ENCODE measurements at places on chromosomes 3 and 15.

DNA sequence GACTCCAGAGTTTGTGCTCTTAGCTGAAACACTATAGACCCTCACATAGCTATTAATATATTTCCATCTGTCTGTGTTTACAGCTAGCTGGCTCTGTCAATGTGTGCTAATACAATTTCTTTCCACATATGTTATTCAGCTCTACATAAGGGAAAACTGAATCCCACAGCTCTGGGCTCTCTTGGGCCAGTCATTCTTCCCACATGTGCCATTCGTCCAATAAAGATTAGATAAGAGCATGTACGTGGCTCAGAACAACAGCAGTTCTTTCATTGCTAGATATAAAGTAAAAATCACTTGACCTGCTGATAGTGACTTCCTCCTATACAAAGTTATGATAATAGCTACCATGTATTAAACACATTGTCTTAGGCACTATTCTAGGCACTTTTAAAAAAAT is 2.8 kb upstream of the ILDR1 start:
- DNase-seq, result no peak

DNA sequence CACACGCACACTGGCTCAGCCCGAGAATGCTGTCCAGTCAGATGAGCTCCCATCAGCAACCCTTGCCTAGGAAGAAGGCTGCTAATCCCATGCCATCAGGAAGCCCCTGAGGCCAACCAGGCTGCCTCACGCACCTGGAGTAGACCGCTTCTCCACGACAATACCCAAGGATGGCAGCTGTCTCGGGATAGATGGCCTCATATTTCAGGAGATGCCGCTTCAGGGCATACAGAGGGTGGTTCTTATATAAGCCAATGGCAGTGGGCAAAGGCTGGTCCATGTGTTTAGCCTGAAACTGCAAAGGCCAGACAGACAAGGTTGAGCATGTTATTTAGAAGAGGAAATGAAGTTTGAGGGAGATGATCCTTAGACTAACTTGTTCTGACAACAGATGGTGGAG is 22.2 kb downstream of the XPC start:
- DNase-seq, result peak; percentile 74

DNA sequence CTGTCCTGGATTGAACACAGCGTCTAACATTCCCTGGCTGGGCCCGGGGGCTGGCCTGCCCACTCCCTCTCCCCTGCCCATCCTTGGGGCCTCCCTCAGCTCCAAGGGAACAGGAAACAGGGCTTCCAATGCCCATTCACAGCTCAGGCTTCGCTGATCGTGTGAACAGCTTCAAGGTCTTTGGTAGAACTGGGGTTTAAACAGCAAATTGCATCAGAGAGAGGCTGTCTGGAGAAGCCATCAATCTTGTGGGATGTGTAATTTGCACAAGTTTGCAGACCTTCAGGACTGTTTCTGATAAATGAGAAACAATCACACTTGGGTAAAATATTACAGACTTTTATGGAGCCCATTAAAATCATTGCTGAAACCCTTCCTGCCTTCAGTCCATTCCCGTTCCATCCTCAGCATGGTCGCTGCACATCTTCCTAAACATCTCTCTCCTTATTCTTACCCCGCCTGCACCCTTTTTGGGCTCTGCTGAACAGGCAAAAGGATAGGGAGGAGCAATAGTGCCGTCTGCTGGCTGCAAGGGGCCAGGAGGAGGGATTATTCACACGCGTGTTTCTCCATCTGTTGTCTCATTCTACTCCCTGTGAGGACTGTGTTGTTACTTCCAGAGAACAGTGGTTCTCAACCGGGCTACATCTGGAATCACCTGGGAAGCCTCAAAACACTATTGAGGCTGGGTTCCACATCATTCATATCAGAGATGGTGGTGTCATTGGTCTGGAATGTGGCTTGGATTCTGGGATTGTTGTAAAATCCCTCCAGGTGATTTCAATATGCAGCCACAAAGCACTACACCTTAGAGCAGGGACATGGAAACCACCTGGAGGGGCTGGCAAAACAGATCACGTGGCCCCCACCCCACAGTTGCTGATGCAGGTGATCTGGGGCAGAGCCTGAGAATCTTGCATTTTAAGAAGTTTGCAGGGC is 116.3 kb downstream of the CLSTN2 start:
- peak; percentile 30 for DNase-seq

DNA sequence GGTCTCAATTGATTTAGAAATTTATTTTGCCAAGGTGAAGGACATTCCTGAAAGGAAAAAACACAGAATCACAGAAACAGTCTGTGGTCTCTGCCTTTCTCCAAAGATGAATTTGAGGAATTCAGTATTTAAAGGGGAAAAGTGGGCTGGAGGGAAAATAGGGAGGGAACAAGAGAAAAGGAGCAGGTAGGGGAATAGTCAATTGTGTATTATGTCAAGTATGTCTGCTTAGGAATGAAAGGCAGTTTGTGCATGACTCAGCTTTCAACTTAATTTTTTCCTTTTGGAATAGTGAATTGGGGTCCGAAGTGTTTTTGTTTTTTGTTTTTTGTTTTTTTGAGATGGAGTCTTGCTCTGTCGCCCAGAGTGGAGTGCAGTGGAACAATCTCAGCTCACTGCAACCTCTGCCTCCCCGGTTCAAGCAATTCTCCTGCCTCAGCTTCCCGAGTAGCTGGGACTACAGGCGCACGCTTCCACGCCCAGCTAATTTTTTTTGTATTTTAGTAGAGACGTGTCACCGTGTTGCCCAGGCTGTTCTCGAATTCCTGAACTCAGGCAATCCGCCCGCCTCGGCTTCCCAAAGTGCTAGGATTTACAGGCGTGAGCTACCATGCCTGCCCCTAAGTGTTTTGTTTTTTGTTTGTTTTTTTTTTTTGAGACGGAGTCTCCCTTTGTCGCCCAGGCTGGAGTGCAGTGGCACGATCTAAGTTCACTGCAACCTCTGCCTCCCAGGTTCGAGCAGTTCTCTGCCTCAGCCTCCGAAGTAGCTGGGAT is 74.1 kb upstream of the MAP4 start:
- DNase-seq, result no peak

GRCh38 chr15:40929660-40930429 is 705 bp downstream of the DLL4 start:
- DNase-seq, result no peak

- no peak for DNase-seq
These were observed 28.9 kb downstream of the POPDC2 start for GRCh38 chr3:119631516-119631915.

DNA sequence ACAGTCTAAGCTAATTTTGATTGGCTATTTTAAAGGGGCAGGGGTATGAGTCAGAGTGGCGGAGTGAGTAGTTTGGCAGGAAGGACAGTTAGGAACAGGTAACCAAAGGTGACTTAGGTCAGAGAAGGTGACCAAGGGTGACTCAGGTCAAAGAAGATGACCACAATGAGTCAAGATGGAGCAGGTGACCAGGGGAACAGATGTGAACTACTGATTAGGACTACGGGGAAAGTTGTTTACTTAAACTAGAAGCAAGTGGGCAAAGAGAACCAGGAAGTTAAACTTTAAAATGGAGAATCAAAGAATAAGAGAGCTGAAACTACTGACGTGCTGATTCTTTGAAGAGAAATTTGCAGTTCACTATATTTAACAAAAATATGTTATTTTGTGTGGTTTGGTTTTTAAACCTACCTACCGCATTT is 14.1 kb upstream of the CA12 start:
- no peak for DNase-seq

- no peak for DNase-seq
These were observed 89.2 kb downstream of the TAMM41 start for GRCh38 chr3:11757441-11757875.

- DNase-seq, result no peak
These were observed 81.0 kb downstream of the CLDN11 start for GRCh38 chr3:170499562-170500156.

- no peak for DNase-seq
These were observed 78.2 kb downstream of the DAPK2 start for GRCh38 chr15:63968122-63968524.

- DNase-seq, result no peak
These were observed 223.1 kb downstream of the RBMS3 start for GRCh38 chr3:29503958-29504357.

GRCh38 chr3:44020143-44020542 is 221.5 kb upstream of the TOPAZ1 start:
- DNase-seq, result no peak

GRCh38 chr3:161020256-161020655 is 84.9 kb downstream of the B3GALNT1 start:
- DNase-seq, result no peak

DNA sequence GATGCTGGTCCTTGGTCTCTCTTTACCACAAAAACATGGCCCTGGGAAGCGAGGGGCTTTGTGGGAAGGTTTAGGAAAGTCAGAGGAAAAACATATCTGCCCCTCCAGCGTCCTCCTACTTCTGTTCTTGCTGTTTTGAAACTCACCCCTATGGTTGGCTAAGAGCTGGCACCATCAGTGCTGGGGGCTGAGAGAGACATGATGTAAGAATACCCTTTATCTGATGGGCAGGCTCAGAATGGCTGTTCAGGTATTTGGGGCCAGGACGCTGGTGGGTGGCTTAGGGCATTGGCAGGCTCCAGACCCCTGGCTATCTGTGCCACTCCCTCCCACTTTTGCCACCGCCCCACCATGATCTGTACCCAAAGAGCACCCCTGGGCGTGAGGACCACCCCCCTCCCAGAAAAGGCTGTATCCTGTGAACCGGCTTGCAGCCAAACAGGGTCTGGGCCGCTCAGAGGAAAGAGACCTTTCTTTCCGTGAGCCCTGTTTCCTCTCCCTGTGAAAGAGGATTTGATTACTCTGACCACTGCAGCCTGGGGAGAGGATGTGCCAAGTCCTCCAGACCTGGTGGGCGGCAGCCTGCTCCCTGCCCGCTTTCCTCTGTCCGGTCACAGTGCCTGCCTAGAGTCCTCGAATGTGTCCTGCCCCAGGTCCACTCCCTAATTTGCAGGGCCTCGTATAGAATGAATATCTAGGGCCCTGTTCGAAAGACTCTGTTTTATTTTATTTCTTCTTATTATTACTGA is 61.3 kb upstream of the SLC6A6 start:
- no peak for DNase-seq

- DNase-seq, result no peak
These were observed 168.3 kb upstream of the TRIM42 start for GRCh38 chr3:140509534-140509933.

DNA sequence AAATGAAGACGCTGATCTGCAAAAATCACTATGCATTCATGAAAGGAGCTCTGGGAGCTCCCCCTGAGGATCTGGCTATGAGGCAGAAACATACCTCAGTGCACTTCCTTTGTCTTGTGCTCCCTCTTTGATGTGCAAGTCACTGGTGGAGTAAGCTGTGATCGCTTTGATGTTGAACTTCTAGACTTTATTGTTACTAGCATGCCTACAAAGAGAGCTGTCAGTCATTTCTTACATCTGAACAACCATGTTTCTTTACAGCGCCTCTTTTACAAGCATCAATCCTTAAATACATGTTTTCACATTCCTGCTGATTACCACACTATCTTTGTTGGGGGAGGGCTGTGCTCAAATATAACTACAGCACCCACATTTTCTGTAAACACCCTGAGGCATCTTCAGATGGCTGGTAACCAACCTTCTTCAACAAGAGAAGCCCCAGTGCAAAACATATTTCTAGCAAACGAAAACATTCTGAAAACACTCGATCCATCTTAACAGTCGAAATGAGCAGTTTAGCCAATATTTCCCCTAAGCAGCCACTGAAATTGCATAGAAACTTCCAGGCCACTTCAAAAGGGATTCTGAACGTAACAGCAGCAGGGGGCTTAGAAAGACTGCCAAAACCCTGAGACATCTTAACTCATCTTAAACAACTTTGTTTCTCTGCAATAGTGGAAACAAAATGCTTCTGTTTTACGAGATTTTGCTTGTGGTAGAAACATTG is 101.9 kb upstream of the ICE2 start:
- DNase-seq, result no peak

- DNase-seq, result no peak
These were observed 48.0 kb upstream of the KLF13 start for GRCh38 chr15:31278544-31279220.

DNA sequence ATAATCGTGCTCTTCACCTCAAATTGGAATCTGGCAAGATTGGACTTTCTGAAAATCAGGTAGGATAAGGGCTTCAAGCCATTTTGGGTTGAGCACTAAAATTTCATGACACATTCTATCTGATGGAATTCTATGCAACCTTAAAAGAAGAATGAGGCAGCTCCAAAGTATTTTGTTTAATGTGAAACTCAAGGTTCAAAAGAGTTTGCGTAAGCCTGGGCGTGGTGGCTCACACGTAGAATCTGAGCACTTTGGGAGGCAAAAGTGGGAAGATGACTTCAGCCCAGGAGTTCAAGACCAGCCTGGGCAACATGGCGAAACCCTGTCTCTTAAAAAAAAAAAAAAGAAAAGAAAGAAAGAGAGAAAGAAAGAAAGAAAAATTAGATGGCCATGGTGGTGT is 3.6 kb upstream of the PLA1A start:
- no peak for DNase-seq

- DNase-seq, result no peak
These were observed 99.7 kb upstream of the PLXNA1 start for GRCh38 chr3:126883241-126883640.

DNA sequence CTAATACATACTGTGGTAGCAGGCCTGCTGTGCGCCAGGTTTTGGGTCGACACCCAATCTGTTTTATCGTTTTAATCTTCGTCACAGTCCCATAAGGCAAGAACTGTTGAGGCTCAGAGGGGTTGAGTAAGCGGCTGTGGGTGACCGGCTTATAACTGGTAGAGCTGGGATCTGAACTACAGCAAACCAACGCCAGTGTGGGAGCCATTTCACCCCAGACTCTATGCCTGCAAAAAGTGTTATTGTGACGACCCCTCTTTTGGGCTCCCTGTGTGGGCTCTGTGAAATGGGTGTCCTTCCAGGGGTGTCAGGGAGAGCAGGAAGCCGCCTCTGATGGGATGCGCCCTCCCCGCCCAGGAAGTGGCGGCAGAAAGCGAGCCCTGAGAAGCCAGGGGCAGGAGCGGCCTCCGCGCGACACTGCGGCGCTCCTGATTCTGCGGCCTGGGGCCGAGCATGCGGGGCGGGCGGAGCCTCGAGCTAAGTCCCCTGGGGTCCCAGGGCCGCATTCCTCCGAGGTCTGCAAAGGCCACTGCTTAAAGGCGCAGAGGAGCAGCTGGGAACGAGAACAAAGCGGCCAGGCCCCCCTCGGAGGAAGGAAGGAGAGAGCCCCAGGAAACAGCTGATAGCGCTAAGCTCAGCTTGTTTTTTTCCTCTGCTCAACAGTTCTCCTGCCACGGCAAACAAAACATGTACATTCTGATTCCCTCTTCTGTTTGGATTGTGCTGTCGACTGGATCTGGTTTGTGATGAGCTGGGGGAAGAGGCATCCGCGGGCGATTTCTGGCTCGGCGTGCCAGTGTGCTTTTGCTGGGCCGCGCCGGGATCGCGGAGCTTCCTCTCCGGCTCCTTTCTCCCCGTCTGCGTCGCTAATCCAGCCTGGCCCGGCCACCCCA is 33.9 kb downstream of the GRK7 start:
- no peak for DNase-seq

DNA sequence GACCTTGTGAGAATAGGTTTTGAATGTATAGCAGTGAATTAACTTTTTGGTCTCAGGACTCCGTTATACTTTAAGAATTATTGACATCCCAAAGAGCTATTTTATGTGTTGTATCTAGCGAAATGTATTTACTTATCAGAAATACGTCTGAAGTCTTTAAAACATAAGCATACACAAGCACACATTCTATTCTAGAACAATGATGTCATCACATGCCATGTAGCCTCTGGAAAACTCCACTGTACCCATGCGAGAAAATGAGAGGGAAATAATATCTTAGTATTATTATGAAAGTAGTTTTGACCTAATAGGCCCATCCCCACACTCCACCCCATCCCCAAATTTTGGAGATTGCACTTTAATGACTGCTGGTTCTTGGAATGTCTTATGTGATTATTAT is 1.5 kb downstream of the POLR2M start:
- no peak for DNase-seq

Measured in keratinocyte (primary cell).